Left renal pelvis (tissue), 4 donors: ENCODE measurements at places on chromosomes 1 and 21.

DNA sequence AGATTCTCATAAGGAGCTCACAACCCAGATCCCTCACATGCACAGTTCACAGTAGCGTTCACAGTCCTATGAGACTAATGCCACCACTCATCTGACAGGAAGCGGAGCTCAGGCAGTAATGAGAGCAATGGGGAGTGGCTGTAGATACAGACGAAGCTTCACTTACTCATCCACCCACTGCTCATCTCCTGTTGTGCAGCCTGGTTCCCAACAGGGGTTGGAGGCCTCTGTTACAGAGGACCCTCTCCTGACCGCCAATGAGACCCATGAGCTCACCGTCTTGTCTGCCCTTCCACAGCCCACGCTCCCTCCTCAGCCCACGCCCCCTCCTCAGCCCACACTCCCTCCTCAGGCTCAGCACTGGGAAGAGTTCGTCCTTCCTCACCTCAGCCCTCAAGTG is 39.6 kb downstream of the RSPH1 start:
- DNase-seq: no peak

GRCh38 chr1:230321741-230322420 is 104.3 kb downstream of the PGBD5 start:
- no peak for DNase-seq

DNA sequence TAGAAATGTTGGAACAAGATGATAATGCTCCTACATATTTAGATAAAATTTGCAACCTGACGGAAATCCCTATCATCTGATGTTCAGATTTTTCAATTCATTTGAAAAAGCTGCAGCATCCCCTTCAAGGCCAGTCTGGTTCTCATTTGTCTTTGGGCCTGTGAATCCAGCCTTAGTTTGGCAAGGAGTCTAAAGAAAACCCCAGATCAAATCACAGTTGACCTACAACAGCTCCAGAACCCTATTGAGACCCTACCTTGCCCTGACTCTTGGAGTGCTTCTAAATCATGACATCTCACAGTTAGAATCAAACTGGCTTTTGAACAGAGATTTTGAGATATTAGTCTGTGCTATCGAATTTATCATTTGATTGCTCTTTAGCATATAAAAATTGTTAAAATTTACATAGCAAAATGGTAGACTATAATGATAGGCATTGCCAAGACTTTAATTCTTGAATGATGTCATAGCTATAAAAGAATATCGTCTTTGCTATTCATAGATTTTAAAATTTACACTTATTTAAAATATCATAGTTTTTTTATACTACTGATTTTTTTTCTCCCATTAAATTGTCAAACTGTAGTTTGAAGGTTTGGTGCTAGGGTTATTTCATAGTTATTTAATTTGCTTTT is 2.2 kb downstream of the PPP2R5A start:
- no peak for DNase-seq

DNA sequence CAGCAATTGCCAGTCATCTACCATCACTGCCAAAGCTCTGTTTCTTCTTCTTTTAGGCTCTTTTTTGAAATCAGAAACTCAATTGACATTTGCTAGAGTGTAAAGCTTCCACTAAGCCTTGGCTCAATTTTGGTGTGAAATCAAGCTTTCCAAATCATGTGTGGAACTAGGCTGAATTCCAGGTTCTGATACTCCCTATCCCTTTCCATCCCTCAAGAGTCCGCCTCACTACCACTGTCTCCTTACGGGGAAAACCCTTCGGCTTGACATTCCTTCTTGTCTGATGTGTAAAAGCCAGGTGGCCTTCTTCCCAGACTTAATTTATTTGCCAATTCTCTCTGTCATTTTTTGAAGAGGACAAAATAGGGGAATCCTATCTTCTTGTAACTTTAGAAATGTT is 47.2 kb upstream of the PRMT6 start:
- no peak for DNase-seq

- DNase-seq: no peak
These were observed 17.0 kb downstream of the IL10RB start for GRCh38 chr21:33283203-33283602.

DNA sequence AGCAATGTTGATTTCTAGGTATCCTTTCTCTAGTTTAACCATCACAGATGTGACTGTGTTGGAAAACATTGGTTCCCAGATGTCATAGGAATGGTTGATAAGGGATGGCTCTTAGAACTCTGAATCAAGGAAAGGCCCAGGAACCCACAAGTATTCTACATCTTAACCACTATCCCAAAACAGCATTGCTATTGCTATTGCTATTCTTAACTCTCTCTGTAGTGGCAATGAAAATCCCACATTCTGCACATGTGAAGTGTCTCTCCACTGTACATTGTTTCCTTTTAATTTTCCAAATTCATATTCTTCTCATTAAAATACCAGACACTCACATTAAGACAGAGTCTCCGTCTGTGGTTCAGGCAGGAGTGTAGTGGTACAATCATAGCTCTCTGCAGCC is 420.4 kb upstream of the RUNX1 start:
- DNase-seq: no peak

- no peak for DNase-seq
These were observed 24.2 kb downstream of the DAP3 start for GRCh38 chr1:155713075-155713474.

GRCh38 chr21:41805038-41805437 is 38.2 kb upstream of the RIPK4 start:
- DNase-seq: no peak

DNA sequence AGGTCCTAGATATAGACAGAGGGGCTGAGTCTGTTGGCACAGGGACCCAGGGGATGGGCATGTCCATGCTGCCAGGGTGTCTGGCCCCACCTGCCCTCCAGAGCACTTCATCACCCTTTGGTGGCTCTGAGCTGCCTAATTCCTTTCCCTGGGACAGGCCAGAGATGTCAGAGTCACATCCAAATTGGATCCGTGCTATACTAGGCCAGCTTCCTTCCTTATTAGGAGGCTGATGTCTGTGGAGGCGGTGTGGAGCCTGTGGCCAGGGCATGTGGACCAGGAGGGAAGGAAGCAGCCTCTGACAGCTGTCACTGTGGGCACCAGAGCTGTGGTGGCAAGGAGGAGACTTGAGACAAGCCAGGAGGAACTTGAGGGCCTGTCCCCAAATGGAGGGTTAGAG is 77.7 kb upstream of the TMEM51 start:
- no peak for DNase-seq

GRCh38 chr1:220458936-220459335 is 69.0 kb upstream of the MARK1 start:
- DNase-seq: no peak

- no peak for DNase-seq
These were observed 158.9 kb upstream of the PROX1 start for GRCh38 chr1:213828867-213829266.

DNA sequence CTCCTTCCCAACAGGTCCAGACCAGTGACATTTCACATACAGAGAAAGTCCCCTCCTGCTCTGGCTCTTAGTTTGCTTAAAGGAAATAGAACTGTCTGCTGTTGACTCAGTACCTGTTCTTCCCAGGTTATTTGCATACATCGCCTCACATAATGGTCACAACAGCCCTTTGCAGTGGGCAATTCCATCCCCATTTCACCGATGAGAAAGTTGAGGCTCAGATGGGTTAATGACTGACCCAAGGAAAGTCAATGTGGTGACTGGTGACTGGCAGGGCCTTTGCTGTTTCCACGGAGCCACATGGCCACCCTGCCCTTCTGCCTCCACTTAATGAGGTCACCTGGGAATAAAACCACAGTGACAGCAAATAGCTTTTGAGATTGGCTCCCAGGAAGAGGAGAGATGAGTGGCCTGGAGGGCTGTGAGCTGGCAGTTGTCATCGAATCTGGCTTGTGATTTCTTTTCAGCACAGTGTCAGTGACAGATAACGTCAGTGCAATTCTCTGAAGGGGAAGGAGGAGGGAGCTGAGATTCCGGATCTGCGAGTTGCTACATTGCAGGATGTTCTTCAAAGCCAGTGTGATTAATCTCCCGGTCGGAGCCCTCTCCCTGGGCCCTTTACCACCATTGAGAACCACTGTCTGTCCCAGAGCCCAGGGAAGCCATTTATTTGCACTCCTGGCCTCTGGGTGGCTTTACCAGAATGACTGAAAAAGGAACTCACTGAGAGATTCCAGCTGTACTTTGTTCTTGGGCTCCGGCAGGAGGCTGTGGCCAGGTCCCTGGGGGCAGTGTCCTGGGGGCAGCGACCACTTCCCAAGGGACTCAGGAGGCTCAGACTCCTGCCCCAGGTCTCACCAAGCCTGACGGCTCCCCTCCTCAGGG is 117.2 kb downstream of the CNIH3 start:
- no peak for DNase-seq

DNA sequence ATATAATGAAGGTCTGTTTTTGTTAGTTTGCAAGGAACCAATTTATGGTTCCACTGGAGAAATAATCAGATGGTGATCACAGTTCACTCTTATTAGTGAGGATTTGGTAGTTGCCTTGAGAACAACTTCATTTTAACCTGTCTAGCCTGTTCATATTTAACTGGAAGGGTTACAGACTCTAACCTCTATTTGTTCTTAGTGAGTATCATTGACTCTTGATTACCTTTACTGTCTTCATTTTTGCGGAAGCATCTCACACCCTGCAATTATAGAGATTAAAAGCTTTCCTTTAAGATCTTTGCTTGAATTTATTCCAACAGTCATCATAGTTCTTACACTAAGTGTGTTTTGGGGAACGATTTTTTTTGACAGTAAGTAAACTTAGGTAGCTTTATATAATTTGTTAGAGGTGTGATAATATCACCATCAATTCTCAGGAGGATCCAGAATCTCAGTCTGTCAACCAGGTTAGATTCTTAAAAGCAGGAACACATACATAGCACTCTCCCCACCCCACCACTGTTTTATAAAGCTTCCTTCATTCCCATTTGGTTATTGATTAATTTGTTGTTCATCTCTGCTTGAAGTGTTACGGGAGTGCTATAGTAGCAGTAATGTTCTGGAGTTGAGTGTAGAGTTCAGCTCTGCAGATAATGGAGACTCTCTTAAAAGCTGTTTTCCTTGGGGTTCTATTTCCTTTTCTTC is 30.1 kb downstream of the B3GALT2 start:
- DNase-seq: no peak

GRCh38 chr1:31745946-31746670 is 18.0 kb downstream of the ADGRB2 start:
- DNase-seq: no peak

GRCh38 chr1:55128418-55128995 is 86.7 kb downstream of the USP24 start:
- DNase-seq: no peak

- no peak for DNase-seq
These were observed 17.8 kb downstream of the EGLN1 start for GRCh38 chr1:231404318-231404717.

DNA sequence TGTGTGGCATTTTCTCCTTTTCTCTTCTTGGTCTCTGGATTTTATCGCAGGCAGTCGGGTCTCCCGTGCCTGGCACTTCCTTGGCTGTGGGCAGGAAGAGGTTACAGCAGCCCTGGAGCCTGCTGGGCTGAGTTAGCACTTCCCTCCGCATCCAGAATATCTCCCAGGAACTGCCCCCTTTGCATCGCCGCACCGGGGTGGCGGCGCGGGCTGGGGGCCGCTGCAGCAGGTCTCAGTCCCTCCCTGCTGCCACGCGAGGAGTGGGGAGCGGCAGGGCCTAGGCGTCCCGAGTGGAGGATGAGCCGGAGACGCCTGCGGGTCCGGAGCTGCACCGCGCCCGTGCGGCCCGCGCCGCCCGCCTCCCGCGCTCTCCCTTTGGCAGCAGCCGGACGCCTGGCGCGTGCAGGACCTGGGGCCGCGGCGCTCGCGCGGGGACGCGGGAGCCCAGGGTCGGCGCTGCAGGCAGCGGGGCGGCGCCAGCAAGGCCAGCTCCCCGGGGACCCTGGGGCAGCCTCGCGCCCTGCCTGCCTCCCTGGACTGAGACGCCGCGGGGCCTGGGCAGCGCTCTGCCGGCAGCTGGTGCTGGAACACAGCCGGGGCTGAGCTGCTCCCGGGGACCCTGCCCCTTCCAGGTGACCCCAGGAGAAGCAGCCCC is 192.8 kb downstream of the PRDM2 start:
- no peak for DNase-seq
